ENCODE measurements at places on chromosomes 1 and 21.

DNA sequence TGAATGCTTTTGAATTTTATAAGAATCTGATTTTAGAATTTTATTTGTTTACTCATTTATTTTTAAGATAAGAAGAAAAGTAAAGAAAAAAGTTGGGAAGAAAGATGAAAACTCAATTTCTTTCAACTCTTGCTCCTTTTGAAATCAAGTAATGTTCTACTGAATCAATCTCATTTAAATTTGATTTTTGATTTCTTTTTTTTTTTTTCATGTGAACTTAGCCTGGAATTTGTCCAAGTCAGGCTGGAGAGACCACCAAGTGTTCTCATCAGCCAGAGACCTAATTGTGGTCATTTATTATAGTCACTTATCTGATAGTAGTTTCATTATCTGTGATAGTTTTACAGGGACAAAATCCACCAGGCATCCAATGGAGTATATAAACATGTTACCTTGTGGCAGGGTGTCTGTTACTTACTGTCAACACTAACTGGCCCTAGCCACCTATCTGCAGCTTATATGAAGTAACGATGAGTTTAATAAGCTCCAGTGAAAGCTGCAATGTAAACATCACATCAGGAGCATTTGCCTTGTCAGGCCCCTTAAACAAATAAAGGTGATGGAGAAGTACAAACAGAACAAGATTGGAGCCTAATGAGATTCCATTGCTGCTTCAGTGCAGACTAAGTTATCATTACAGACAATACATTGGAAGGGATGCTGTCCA, 39.2 kb downstream of the HLX start:
- DNase-seq: no peak

- DNase-seq: no peak
Measured at GRCh38 chr1:112524251-112524650, 15.5 kb downstream of the WNT2B start.

GRCh38 chr1:152440635-152441471, 26.8 kb upstream of the CRNN start:
- DNase-seq: no peak

GRCh38 chr1:26020941-26021646, 481 bp upstream of the EXTL1 start:
- DNase-seq: no peak

GRCh38 chr1:151835596-151835995, 4.0 kb upstream of the RORC start:
- DNase-seq: no peak

All from AG04449 (cell line).